ENCODE measurements at places on chromosomes 4 and X. TPM values are rescaled to one million over a fixed set of nuclear protein-coding genes. Genes with fewer than 3 reads are reported as not detected.
A peak's percentile ranks its signal among the peaks of the same experiment; 100 is the strongest.

CLIC2 gene
- total RNA-seq: 0.49 TPM

MPP1 gene
- total RNA-seq: 16.2 TPM

DNA sequence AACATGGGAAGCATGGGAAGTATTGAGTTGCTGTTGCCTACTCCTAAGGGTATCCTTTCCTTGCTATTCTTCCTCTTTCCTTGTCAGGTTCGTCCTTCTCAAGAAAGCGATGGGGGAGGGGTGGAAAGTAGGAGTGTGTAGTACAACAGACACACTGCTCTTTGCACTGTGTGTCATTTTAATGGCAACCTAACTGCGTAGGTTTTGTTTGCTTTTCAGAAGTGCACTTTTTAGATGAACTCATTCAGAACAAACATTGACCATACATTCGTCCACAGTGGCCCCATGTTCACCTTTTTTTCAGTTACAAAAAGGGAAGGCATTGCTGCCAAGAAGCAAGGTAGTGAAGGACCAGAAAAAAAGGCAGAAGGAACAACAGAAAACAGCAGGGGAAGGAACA is 10.2 kb upstream of the YIPF6 start:
- no peak for DNase-seq

DNA sequence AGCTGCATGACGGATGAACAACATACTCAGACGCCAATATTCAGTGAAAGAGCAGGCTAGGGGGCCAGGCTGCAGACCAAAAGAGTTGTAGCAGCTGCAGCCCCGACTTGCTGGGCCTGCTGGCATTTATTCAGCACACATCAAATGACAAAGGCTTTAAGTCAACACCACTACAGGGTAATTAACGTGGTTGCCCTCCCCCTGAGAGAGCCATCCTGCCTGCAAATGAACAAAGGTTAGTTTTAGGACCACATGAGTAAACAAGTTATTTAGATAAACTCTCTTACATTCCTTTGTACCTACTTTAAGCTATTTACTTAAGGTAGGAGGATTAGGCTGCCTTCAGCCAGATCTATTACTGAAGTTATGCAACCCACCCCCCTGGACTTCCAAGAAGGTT is 1329.1 kb downstream of the PCDH18 start:
- no peak for DNase-seq

- DNase-seq: no peak
These were observed 474.4 kb upstream of the MAGEB18 start for GRCh38 chrX:25663701-25664100.

- no peak for DNase-seq
These were observed 92.6 kb upstream of the KDR start for GRCh38 chr4:55218041-55218440.

- DNase-seq: no peak
These were observed 174.5 kb downstream of the GPC3 start for GRCh38 chrX:133810925-133811324.

GRCh38 chr4:132763465-132763864 is 385.6 kb upstream of the PCDH10 start:
- no peak for DNase-seq

GRCh38 chrX:29721152-29721551 is 494.2 kb upstream of the MAGEB2 start:
- no peak for DNase-seq

- DNase-seq: no peak
These were observed 997.1 kb downstream of the RAB28 start for GRCh38 chr4:12487000-12487399.

- no peak for DNase-seq
These were observed 26.2 kb upstream of the ARHGEF6 start for GRCh38 chrX:136806891-136807410.

GRCh38 chr4:136302566-136302965 is 1229.7 kb downstream of the PCDH18 start:
- no peak for DNase-seq

- no peak for DNase-seq
These were observed 6.2 kb downstream of the PRR32 start for GRCh38 chrX:126825566-126826193.

DNA sequence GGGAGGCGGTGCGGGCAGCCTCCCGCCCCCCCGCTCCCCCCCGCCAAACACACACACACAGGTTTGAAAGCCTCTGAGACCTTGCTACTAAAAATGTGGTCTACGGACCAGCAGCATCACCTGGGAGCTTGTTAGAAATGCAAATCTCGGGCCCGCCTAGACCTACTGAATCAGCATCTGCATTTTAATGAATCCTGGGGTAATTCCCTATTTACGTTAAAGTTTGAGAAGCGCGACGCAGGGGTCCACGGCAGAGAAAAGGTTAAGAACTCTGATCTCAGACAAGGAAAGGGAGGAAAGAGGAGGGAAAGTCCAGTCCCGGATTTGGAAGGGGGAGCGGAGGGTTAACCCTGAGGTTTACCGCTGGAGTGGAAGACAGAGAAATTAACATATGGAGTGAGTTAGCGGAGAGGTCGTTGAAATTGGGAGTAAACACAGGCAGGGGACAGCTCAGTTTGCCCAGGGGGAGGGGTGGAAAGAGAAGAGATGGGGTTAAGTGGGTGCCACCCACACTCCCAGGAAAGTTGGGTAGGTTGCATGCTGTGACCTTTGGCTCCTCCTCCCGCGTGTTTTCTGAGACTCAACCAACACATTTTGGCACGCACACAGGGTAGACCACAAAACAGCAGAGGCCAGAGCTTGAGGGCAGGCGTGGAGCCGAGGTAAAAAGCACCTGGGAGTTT is 483.6 kb downstream of the BCOR start:
- peak; percentile 76 for DNase-seq

GRCh38 chr4:102492531-102493241 is 8.5 kb upstream of the NFKB1 start:
- DNase-seq: no peak

DNA sequence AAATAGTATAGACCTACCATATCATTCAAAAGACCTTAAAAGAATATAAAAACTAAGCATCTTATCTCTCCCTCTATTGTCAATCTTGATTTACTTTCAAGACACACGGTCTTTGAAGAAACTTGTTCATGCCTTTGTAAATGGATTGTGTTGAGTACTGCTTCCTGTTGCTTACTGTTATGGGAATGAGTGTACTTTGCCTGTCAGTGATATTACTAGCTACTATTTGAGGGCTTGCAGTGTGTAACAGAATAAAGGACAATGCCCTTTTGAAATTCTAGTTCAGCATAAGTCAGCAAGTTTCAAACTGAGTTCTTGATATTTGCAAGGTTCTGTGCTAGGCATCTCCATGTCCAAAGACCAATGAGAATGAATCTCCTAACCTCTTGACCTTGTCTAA is 36.0 kb downstream of the CDKL5 start:
- DNase-seq: no peak

DNA sequence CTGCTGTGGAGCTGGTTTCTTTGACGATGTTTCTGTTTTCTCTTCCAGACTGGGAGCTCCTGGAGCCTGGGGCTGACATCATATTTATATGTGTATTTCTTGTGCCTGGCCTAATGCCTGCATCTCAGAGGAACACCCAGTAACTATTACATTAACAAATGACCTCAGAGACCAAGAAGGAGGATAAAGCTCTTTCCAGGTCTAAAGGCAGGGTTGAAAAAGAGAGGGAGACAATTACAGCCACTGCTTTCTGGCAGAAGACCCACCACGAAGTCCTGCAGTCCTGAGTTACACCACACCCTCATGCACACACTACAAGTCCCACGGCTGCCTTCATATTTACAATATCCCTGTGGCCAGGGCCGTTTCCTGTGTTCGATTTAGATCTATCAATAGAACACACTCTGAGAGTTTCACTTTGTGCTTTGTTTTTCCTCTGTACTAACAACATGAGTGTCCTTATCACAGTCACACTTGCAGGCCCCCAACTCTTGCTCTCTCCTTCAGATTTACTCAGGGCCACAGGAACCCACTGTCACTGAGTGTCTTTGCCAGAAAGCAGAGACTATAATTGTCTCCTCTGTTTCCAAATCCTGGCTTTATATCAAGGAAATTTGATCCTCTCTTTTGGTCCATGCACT is 535.5 kb downstream of the MID1IP1 start:
- peak; percentile 14 for DNase-seq

DNA sequence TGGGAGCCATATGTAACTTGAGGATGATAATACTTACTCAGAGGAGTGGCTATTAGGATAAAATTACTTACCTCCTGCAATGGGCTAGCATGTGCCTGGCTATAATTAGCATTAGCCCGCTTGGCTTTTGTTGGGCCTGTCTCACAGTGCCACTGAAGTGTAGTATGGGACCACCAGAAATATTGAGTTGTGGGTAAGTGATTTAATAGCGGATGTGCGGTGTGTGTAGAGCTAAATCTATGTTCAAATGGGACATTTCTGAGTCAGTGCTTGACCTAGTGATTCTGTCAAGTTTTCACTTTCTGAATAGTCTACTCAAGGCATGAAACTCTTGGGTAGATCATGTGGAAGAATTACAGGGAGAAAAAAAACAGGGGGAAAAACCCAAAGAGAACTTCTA is 3.5 kb upstream of the CLNK start:
- no peak for DNase-seq

Measured in activated naive CD8-positive, alpha-beta T cell treated with anti-CD3 and anti-CD28 coated beads for 36 hours (primary cell).